Stimulated activated CD8-positive, alpha-beta memory T cell treated with anti-CD3 and anti-CD28 coated beads, Interleukin-4, amount 100 ng/mL, for 24 hours (primary cell): ENCODE measurements at places on chromosomes 12 and 14.
A peak's percentile ranks its signal among the peaks of the same experiment; 100 is the strongest.

DNA sequence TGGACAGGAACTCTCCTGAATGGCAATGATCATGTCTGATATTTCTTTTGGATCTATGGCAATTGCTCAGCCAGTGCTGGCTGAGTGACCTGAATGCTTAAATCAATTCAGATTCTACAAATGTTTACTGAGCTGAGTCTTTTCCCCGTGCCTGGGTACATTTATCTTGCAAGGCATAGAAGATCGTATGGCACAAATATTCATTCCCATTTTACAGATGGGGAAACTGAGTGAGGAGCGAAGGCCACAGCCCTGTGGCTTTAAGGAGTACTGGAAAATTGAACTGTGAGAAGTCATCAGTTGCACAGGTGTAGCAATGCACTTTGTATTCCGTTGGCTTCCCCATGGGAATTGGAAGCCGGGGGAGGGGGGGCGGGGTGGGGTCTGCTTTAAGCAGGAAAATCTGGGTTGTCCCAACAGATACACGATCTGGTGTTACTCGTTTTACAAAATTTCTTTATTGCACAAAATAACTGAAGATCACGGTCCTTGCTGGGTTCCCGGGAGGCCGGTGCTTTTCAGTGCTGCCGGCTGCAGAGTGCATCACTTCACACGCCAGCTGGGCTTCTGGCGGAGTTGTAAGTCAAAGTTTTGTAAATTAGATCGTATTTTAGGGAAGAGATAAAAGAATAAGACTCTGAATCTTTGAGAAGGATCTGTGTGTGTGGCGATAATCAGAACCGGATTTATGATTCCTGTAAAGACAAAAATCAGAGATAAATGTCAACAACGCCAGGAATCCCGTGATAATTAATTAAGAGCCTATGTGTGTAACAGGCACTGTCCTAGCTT, 75.0 kb upstream of the MAP1LC3B2 start:
- no peak for DNase-seq

DNA sequence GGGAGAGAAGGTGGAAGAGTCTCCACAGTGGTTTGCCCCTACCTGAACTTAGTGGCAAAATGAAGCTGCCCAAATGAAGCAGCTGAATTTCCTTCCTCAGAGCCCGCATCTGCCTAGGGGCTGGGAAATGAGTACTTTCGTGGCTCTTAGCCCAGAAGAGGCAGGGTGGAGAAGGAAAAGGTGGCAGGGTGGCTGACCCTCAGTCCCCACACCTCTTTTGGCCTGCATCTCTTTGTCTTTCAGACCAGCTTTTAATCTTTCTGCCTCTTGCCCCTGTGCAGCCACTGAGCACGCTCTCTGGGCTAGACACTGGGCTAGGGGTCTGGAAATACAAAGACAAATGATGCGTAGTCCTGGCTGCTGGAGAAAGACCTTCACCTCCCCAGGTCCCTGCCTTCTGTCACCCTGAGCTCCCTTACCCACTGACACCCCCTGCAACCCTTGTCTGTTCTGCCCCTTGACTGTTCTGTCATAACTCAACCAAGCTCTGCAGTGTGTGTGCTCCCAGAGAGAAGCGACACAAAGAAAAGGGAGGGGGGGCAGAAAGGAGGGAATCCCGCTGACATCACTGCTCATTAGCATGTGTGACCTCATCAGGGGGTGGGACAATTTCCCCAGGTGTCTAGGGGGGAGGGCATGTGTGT, 371 bp upstream of the REM2 start:
- no peak for DNase-seq

- no peak for DNase-seq
Measured at GRCh38 chr14:99715266-99716000, 31.3 kb downstream of the CYP46A1 start.

DNA sequence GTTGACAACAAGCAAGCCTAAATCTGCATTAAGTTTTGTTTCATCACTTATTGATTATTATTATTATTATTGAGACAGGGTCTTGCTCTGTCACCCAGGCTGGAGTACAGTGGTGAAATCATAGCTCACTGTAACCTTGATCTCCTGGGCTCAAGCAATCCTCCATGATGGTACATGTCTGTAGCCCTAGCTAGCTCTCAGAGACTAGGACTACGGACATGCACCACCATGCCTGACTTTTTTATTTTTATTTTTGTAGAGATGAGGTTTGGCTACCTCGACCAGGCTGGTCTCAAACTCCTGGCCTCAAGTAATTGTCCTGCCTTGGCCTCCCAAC, 35.7 kb upstream of the STK38L start:
- no peak for DNase-seq

- no peak for DNase-seq
Measured at GRCh38 chr14:101561145-101561896, at the start of gene DIO3. Gene DIO3, plus strand, starts transcription at chr14:101561495.

- no peak for DNase-seq
Measured at GRCh38 chr14:20607617-20608016, 16.4 kb upstream of the RNASE12 start.

GRCh38 chr12:57874166-57875108, 27.9 kb upstream of the CTDSP2 start:
- DNase-seq: no peak

DNA sequence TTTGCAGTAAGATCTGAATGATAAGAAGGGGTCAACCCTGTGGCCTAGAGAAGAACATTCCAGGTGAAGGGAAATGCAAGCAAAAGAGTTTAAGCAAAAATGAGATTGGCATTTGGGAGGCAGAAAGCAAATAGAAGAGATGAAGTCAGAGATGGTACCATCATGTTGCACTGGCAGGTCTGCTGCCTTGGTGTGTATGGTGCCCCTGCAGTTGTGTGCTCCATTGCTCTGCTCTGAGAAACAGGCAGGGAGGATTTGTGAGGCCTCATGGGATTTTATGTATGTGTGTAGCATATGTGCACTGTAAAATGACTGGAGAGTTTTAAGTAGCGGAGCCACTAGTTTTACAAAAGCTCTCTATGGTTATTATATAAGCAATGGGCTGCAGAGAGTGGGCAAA, 6.6 kb downstream of the LDHB start:
- DNase-seq: no peak

- peak; percentile 33 for DNase-seq
Measured at GRCh38 chr12:106246891-106247673, 738 bp downstream of the CKAP4 start.

GRCh38 chr12:109605016-109605415, 31.4 kb downstream of the MVK start:
- no peak for DNase-seq

- no peak for DNase-seq
Measured at GRCh38 chr14:94382716-94383596, 5.4 kb downstream of the SERPINA1 start.

DNA sequence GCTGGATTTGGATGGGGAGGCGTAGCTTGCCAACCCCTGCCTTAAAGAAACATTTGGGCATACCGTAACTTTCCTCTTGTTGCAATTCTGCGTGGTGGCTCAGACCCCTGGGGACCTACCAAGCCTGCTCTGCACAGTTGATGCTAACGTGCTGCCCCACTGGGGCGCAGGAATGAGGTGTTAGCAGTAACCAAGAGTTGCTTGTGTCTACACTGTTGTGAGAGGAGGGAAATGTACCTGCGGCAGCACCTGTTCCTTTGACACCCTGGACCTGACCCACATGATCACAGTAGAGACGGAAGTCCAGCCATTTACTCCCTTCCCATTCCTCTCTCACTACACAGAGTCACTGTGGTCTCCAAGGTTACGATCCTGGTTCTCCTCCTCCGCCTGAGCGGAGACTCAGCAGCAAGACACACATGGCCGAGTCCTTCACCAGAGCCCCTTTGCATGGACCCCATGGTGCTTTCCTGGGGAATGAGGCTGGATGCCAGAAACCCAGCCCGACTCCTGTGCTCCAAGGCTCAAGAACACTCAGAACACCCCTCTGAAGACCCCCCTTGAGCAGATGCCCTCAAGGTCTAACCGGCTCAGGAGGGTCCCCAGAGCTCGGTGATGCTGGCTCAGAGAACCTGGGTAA, 84.8 kb downstream of the FBXL14 start:
- no peak for DNase-seq

GRCh38 chr12:13250416-13250815, 53.9 kb downstream of the EMP1 start:
- no peak for DNase-seq

DNA sequence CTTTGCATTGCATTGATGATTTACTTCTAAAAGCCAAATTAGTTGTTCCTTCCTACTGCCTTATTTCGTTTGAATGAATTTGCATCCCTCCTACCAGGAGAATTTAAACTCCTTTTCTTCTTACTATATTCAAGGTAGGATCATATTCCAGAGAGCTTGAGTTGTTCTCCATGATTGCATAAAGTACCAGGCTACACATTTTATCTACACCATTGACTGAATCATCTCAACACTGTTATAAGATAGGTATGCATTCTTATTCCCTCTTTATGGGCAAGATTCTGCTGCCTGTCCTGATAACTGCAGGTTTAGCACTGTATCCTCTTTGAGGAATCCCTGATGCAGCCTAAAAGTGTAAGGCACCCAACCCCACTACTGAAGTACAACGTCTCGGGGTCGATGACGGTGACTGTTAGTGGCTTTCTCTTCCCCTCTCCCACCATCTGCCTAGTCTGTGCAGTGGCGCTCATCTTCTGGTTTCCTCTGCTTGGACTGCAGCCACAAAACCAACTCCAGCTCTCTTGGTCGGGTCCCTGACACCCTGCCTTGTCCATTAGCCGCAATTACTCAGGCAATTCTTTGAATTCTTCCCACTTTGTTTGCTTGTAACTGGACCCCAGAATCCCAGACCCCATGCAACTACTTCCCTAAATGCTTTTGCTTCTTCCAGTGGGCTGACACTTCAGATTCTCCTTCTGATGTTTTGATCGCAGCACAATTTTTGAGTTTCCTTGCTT, 44.4 kb upstream of the STXBP6 start:
- no peak for DNase-seq

- DNase-seq: no peak
Measured at GRCh38 chr14:24249230-24250021, 7.0 kb upstream of the TINF2 start.

- no peak for DNase-seq
Measured at GRCh38 chr12:65900912-65901672, 76.8 kb downstream of the HMGA2 start.

DNA sequence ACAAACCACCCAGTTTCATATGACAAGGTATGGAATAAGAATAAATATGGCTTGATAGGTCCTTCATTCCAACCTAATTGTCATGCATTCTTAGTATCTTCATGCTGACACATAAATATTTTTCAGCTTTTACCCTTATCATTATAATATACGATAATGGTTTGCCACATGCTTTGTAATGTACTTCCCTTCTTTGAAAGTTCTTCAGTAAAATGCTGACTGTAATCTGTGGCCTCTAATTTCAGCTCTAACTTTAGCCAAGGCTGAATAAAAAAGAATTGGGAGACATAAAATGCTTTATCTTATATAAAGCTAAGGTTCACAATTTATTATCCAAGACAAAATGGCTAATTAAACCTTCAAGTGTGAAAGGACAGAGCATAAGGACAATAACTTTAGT, 2.6 kb upstream of the MAP4K5 start:
- no peak for DNase-seq

GRCh38 chr12:82687021-82688011, 610 bp downstream of the TMTC2 start:
- DNase-seq: peak; percentile 29

DNA sequence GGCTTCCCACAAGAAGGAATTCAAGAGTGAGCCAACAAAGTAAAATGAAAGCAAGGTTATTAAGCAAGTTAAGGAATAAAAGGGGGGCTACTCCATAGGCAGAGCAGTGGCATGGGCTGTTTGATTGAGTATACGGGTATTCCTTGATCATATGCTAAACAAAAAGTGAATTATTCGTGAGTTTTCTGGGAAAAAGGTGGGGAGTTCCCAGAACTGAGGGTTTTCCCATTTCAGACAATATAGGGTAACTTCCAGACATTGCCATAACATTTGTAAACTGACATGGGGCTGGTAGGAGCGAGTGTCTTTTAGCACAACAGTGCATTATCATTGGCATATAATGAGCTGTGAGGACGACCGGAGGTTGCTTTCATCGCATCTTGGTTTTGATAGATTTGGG, 2.0 kb upstream of the BCL2L14 start:
- no peak for DNase-seq

DNA sequence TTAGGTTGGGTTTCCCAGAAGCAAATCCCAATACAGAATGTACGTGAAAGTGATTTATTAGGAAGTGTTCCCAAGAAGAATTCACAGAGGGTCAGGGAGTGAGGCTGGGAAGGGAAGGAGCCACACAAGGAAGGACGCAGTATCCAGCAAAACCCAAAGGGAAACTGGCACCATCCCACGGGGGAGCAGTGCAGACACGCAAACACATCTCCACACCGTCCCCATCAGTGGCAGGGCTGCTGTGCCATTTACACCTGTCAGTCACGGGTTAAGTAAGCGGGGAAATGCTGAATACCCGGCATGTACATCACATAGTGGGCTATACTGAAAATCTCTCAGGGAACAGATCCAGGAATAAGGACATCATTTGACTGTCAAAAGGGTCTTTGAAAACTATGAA, 93.9 kb downstream of the SLC38A1 start:
- no peak for DNase-seq

GRCh38 chr12:20476551-20476950, 108.2 kb downstream of the PDE3A start:
- DNase-seq: no peak

DNA sequence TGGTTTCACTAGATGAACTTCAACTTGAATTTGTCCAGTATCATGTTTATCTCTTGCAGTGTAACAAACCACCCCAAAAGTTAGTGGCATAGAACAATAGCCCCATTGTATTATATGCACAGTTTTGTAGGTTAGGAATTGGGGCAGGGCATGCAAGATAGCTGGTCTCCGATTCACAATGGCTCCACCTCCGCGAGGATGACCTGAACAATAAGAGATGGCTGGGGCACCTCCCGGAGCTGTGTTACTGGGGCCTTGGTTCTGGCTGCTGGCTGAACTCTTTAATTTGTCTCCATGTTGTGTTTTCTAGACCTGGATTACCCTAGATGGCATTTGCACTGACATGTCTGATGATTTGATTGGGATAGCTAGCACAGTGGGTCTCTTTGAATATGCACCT, 20.4 kb upstream of the VRK1 start:
- no peak for DNase-seq

GRCh38 chr12:50190859-50191258, 23.7 kb upstream of the CERS5 start:
- no peak for DNase-seq

- no peak for DNase-seq
Measured at GRCh38 chr12:82937151-82937550, 250.4 kb downstream of the TMTC2 start.

DNA sequence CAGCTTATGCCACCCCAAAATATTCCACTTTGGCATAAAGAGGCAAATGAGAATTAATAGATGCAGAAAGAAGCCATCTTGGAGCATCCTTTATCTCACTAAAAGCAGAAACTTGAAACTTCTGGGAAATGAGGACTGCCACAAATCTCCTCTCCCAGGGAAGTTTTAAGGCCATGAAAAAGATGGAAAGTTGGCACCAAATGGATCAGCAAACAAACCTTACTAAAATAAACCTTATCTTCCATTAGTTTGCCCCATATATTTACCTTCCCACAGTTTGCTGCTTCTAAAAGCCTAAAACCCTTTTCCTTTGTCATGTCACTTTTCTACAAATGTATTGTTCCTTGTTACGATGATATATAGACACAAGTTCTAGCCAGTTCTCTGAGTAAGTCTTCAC, 340.0 kb upstream of the USP15 start:
- DNase-seq: no peak

GRCh38 chr14:42014301-42014700, 407.6 kb downstream of the LRFN5 start:
- no peak for DNase-seq

GRCh38 chr12:53173085-53173715, 7.3 kb upstream of the ZNF740 start:
- DNase-seq: no peak
